Muscle of arm (tissue), 14 donors: ENCODE measurements at places on chromosomes 2 and 18.

DNA sequence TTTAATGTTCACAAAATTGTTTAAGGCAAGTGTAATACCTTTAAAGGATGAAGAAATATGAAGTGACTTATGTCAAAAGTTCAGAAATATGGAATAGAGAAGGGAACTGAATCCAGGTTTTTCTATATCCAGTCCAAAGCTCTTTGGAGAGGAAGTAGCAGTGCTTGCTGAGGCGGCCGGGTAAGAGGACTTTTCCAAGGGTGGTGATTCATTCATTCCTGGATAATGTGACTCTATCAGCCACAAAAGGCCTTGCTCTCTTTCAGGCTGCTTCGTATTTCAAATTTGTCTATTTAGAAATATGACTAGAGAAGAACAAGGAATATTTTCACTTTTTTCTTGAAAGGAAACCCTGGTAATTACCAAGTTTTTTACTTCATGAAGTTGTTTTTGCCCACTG, 830.1 kb upstream of the ZEB2 start:
- no peak for DNase-seq

DNA sequence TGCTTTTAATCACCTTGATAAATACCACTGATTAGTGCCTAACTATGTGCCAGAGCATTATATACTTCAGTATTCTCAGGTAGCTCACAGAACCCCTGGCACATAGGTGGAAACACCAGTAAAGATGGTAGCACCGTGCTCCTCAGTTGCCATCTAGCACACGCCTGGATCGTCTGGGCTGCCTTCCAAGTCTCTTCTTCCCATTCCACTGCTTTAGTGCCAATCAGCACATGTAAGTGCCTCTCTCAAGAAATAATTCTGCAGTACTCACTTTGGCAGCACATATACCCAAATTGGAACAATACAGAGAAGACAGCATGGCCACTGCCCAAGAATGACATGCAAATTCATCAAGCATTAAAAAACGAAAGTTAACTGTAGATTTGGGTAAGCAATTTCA, 13.0 kb downstream of the POLR2D start:
- DNase-seq = no peak

DNA sequence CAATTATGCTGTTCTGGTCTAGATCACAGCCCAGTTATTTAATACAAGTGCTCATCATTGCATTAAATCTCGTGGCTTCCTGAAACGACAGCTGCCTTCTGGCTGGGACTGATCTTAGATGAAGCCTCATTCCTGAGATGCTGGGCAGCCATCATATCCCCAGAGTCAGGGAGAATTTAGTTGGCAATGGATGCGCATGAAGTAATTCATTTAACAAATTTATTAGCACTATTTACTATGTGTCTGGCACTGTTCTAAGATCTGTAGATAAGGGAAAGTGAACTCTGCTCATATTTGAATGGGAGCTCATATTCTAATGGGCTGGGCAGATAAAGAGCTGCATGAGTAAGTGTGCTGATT, 244.7 kb downstream of the KCNS3 start:
- DNase-seq = no peak

GRCh38 chr2:159053161-159054031, 85.0 kb downstream of the TANC1 start:
- no peak for DNase-seq

DNA sequence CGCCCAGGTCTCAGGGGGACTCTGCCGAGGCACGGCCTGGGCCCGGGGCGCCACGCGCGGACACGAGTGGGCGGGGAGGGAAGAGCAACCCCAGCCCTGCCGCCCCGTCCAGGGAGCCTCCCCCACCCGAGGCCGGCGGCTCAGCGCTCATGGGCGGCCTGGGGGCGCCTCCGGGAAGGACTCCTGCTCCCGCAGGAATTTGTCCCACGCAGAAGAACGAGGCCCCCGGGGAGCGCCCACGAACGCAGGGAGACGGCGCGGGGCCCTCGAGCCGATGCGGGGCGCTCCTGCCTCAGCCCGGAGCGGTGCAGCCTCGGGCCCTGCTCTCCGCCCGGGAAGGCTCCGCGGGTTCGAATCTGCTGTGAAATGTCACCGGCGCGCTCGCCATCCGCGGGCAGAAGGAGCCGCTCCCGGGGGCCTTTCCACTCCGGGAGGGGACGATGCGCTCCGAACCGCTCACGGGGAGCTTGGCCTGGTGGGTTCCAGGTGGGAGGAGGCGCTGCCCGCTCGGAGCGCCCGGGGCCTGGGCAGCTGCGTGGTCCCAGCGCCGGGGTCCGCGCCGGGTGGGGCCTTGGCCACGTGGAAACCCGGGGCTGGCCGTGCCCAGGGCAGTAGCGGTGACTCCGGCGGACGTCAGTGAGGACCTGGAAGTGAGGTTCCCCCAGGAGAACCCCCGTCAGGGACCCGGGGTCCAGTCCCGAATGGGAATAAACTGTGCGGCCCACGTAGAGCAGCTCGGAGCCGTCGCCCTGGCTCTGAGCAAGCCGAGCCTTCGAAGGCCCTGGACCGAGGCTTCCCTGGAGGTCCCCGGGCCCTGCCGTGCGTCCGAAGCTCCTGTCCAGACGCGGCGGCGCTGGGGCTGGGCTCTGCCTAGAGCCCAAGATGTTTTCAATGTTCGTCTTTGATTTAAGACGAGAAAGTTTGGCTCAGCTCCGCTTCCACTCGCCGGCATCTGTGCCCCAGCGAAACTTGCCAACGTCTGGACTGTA, 41.4 kb upstream of the CTDP1 start:
- no peak for DNase-seq

GRCh38 chr2:186542002-186542401, 47.9 kb upstream of the ITGAV start:
- no peak for DNase-seq
